GM23338 (cell line): ENCODE measurements at places on chromosomes 1 and 21.

DNA sequence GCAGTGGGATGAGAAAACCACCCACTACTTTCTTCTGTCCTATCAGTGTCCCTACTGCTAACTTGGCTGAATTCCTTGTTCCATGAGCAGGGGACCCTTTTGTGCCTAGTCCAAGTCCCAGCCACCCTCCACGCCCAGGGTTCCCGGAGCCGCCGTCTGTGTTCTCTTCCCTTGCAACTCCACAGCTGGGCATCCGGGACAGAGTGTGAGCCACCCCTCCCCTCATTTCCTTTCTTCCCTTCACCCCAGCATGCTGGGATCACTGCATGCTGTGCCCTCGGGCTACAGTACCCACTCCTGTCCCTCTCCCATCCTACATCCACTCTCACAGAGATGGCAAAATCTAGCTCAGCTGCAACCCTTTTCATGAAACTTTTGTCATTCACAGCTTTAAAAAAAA lies 44.5 kb downstream of the PGBD5 start:
- no peak for DNase-seq

DNA sequence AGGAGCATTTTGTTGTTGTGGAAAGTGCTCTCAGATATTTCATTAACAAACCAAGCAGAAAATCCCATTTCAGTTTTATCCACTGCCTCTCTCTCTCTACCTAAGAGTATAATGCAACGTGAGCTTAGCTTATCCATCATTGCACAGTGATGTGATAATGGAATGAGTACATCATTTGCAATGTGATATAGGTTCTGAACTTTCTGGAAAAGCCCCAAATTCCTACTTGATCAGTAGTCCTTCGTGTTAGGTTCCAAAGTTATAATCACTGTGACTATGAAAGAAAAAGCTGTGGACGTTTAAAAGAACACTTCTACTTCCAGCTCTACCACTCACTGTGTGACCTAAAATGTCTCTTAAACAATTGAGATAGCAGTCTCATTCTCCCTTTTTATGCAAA lies 76.4 kb upstream of the PRMT6 start:
- no peak for DNase-seq

DNA sequence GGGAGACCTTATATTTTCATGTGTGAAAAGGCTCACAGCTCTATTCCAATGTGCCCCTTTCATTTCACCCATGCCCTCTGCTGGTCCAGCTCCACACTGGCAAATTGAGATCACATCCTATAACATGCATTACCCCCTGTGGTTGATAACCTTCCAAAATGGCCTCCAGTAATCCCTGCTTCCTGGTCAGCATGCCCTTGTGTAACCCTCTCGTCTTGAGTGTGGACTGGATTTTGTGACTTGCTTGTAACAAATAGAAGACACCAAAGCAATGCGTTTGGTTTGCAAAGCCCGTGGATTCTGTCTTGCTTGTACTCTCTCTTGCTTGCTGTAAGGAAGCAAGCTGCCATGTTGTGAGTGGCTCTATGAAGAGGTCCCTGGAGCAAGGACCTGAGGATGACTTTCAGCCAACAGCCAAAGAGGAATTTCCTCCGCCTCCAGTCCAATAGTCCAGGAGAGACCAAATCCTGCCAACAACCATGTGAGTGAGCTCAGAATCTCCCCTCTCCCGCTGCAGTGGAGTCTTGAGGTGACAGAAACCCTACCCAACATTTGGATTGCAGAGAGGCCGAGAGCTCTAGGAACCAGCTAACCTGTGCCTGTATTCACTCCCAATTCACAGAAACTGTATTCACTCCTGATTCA lies 17.4 kb downstream of the KCNA10 start:
- DNase-seq = no peak

DNA sequence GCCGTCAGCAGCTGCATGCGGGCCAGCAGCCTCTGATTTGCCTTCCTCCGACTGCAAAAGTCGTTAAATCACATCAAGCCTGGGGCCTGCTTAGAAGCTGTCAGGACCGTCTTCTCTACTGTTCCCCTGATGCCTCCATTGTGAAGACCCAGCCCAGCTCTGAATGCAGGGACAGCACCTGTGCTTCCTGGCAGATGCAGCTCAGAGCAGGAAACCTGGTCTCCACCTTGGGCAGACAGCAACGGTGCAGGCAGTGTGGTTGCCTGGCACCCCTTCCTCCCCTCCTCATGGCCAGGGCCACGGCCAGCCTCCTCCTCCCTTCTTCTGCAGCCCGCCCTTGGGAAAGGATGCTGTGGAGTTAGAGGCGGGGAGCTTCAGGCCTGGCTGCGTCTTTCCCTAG lies 92.3 kb upstream of the COL6A1 start:
- DNase-seq = no peak

GRCh38 chr1:73899311-73899710 lies 298.7 kb downstream of the LRRIQ3 start:
- DNase-seq = peak; percentile 14

DNA sequence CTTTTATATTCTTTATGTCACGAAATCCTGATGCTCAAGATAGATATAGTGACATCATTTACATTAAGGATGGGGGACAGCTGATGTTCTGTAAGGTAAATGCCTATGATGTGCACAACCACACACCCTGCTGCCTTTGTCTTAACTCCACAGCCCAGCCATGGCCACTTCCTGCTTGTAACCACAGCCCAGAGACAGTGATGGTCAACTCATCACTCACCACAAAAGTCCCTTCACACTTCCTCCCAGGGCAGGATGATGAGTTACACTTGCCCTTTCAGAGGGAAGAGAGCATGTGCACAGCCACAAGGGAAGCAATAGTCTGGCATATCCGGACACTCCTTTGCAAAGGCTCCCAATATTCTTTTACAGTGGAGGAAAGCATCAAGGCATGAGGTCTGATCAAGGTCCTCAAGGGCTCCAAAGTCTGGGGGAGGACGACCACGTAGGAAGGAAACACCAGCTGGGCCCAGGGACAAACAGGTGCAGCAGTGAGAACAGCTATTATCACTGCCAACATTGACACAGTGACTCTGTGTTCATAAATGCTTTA lies 53.8 kb downstream of the PLPP3 start:
- DNase-seq = no peak

GRCh38 chr21:42721341-42721824 lies 68.0 kb downstream of the PDE9A start:
- DNase-seq = no peak

DNA sequence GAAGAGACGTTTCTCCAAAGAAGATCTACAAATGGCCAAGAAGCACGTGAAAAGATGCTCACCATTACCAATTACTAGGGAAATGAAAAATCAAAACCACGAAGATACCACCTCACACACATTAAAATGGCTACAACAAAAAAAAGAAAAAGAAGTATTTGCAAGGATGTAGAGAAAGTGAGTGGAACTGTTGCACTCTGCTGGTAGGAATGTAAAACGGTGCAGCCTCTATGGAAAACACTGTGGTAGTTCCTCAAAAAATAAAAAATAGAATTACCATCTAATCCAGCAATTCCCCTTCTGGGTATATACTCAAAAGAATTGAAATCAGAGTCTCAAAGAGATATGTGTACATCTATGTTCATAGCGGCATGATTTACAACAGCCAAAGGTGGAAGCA lies 115.4 kb upstream of the EDN2 start:
- peak; percentile 66 for DNase-seq

DNA sequence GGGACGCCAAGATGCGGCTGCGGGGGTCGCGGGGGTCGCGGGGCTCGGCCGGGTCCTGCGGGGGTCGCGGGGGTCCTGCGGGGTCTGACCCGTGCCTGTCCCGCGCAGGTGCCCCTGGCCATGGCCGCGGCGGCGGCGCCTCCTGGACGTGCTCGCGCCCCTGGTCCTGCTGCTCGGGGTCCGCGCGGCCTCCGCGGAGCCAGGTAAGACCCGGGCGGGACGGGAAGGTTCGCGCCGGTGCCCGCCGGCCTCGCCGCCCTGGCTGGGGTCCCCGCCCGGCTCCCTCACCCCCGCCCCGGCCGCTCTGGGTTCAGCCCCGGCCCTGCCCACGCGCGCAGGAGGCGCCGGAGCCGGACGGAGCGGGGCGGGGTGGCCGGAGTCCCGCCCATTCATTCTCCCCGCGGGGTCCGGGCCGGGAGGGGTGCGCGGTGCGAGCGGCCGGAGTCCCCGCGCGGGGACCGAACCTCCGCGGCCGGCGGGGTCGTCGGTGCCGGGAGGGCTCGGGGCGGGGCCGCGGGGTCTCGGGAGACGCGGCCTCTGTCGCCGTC lies 380 bp downstream of the COL18A1 start:
- no peak for DNase-seq

GRCh38 chr1:96934282-96934681 lies 212.7 kb downstream of the PTBP2 start:
- peak; percentile 39 for DNase-seq

DNA sequence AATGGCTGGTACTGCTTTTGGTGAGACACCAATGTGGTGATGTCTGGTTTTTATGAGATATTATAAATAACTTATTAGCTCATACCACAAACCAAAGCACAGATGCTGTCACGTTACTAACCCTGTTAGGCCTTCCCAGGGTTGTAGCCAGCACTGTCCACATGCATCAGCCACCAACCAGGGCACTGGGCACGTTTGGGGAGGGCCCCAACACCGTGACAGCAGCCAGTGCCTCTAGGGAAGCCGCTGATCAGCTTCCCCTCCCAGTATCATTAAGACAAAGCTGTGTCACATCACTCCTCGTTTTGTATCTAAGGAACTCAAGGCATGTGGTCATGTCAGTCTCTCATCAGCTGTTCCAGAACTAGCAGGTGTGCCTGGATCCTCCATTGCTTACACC lies 13.9 kb downstream of the URB1 start:
- DNase-seq = no peak

- peak; percentile 75 for DNase-seq
These were observed 10.8 kb downstream of the OSBPL9 start for GRCh38 chr1:51627672-51628071.

GRCh38 chr1:48442864-48443619 lies 29.0 kb downstream of the SPATA6 start:
- peak; percentile 4 for DNase-seq
